Endodermal cell (in vitro differentiated cells): ENCODE measurements at places on chromosomes 16 and 17. TPM values are rescaled to one million over a fixed set of nuclear protein-coding genes. Genes with fewer than 3 reads are reported as not detected.

RBFOX1 gene
- total RNA-seq: 1.7 to 3.3 TPM (median 2.6 TPM) in 3 replicates

PTX4 gene
- not detected in 2 replicates for total RNA-seq

GRCh38 chr16:77298418-77299360 is 99.5 kb downstream of the SYCE1L start:
- no peak for DNase-seq

SCIMP gene
- not detected in 3 replicates for total RNA-seq

DNA sequence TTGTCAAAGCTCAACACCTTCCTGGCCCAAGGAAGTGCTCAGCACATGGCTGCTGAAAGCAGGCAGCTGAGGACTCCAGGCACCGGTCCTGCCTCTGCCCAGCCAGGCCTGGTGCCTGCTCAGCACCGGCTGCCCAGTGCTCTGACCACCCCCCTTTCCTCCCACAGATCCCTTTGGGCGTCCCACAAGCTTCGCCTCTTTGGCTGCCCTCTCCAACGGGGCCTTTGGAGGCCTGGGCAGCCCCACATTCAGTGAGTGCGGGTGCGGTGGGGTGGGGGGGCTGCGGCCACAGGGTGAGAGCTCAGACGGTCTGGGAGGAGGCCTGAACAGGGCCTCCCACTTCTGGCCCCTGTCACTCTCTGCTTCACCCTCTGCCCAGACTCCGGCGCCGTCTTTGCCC is 10.2 kb downstream of the FBRS start:
- DNase-seq: no peak

DNA sequence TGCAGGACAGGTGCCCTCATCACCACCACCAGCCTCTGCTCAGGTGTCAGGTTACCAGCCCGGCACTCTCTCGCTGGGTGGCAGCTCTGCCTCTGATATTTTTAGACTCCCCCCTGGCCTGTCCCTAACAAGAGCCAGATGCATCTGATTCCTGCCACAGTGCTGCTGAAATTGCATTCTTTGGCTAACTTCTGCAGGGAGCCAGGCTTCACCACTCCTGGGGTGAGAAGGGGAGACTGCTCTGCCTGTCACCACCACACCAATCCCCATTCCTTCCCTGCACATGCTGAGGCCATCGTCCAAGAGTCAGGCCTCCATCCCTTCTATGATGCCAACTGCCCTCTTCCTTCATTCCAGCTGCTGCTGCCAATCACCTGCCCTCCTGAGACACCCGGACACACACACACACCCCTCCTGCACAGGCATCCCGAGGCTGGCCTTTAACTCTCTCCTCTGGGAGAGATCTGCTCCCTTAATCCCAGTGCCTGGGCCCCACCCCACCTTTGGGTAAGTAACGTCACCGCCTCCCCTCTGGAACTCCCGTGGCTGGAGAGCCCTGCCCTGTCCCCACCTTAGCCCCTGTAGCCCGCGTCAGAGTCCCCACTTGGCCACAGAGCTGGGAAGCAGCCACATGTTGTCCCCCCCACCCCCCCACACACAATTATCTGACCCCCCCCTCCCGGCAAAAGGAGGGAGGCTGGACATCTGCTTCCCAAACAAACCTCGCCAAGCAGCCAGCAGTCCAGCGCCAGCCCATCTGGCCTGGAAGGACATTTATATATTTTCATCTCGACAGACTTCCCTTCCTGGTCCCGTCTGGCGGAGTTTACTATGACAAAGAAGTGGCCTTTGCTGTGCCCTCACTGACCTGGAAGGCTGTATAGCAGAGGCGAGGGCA is 2.8 kb downstream of the EMP2 start:
- DNase-seq: peak; percentile 65

GRCh38 chr16:68200088-68200783 is 35.7 kb downstream of the ESRP2 start:
- no peak for DNase-seq

NECAB2 gene
- total RNA-seq: 3.3 to 4.1 TPM (median 3.3 TPM) in 3 replicates

- DNase-seq: peak; percentile 75
These were observed 19.1 kb upstream of the SP6 start for GRCh38 chr17:47870056-47870455.
